ENCODE measurements at places on chromosomes 3 and 15.

GRCh38 chr15:88077296-88078020 is 179.1 kb downstream of the NTRK3 start:
- no peak for DNase-seq

DNA sequence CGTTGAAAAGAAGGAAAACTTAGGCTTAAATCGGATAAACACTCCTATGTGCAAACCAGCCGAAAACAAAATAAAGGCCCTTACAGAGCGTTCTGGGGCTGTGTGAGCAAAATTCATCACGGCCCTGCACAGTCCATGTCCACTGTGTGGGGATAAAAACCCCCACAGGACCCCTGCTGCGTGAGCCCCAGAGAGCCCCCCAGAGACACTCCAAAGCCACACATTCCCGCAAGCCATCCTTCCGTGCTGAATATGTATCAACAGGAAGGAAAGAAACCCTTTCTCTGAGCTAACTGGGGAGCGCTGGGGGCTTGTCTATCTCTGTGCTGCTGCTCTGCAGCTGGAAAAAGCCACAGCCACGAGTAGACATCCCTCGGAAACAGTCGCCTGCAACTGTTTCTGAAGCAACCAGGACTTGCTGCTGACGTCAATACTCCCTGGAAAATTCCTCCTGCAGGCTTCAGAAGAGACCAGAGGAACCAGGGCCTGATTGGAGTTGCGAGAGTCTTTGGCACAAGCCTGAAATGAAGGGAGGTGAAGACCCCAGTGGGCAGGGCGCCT is 72.7 kb downstream of the NUP210 start:
- DNase-seq = no peak

DNA sequence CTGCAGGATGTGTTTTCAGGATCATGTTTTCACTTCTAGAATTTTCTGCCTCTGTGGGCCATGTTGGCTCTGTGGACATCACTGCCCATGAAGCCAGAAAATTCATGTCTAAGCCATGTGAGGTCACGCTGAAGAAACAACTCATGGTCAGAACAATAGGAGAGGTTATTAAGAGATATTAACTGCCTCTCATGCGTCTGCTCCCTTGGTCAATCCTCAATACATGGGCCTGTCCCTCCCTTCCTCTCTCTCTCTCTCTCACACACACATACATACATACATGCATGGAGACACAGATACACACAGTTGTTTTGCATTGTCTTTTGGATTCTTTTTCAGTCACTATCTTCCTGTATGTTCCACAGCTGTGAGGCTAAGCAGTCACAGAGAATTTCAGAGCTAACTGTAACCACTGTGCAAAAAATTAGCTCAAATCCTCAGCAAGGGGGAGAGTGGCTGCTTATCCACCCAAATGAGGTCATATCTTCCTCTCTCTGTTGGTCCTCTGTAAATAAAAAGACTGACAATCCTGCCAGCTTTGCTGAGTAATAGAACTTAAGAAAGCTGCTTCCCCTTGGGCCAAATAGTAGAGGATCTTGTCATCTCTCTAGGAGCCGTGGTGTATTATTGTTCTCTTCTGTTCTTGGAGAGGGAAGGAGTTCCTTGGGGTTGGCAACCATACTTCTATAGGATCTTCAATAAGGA is 45.6 kb downstream of the LRTM1 start:
- DNase-seq = no peak

DNA sequence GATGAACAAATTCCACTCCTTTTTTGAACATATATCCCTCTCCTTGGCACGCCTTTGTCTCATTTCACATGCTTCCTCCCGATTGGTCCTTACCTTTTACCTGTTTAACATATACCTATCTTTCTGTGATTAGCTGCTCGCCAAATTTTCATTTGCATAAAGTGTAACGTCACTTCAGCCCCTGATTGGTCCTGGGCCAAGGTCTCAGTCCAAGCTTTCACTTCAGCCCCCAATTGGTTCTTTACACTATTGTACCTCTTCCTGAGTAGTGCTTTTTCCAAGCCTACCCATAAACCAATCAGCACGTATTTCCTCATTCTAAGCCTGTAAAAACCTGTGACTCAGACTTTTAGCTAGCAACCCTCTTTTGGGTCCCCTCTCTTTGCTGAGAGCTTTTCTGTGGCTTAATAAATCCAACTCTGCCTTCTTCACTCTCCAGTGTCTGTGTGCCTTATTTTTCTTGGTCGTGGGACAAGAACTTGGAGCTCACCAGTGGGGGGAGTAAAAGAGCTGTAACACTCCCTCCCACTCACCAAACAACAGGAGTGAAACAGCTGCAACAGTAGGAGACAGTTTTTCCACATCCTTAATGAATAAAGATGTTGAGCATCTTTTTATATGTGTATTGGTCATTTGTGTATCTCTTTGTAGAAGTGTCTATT is 584 bp upstream of the XCR1 start:
- DNase-seq = no peak

- no peak for DNase-seq
These were observed at the start of gene PODXL2 for GRCh38 chr3:127628788-127629466. PODXL2 (plus strand) TSS chr3:127629185; CDS start chr3:127629220, 35 bp downstream.

DNA sequence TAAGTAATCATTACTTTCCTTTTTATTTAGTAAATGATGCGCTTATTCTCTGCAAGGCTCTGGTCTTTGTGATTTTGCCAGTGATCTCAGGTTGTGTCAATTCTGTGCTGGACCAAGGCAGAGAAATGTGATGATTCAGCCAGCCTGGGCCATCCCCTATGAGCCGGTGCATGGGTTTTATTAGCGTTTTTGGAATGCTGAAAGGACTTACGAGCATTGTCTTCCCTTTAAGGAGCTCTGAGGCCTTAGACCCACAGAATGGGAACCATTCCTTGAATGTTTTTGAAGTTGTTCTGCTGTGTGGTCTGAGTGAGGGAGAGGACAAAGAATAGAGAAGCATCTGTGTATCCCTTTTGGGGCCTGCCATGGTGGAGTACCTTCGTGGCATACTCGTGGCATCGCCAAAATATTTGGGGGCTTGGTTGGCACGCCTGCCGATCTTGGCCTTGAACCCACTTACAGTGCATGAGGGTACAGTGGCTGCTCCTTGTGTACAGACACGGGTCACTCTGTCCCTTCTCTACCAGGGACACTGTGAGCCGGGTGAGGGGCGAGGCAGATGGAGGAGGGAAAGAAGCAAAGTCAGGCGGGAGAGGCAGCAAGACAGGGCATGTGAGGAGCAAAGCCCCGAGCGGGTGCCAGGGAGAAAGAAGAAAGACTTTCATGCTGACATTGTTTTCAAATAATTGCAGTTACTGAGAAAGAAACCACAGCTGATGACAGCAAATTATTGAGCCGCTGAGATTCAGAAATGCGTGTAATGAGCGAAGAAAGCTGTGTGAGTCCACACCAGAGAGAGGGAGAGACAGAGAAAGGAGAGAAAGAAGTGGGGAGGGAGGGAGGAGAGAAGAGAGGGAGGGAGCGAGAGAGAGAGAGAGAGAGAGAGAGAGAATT is 269.4 kb upstream of the RGMA start:
- no peak for DNase-seq

- DNase-seq = no peak
These were observed 35.3 kb downstream of the ABHD17C start for GRCh38 chr15:80730387-80730786.

GRCh38 chr15:62403164-62403809 is 238.2 kb upstream of the C2CD4B start:
- no peak for DNase-seq

DNA sequence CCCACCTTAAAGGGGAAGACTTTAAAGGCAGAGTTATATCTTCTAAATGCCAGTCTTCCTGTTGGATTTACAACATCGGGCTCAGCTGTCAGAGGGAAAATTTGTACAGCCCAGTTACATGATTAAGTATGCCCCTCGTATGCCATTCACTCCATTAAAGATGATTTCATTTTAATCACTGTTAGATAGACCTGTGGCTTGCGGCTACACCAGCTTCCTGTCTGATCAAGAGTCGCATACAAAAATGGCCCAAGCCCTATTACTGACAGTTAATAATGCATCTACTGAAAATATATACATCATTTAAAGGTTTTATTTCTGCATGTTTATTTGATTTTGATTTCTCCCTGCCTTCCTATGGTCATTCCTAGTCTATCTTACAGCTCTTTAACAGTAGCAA is 7.1 kb downstream of the EIF4E3 start:
- no peak for DNase-seq

DNA sequence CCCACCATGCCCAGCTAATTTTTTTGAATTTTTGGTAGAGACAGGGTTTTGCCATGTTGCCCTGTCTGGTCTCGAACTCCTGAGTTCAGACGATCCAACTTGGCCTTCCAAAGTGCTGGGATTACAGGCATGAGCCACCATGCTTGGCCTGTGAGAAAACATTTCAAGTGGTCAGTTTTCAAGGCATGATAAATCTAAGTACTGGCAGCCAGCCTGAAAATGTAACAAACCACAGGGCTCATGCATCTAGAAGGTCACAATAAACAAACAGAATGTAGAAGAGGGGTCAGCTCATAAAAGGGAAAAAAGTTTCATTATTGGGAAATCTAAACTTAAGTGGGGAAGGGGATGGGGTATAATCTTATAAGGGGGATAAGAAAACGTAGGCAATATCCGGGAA is 39.9 kb downstream of the PPCDC start:
- DNase-seq = no peak
